Stimulated activated CD8-positive, alpha-beta memory T cell treated with anti-CD3 and anti-CD28 coated beads, Interleukin-15, amount 100 ng/mL, for 24 hours (primary cell): ENCODE measurements at places on chromosomes 1 and 21.

GRCh38 chr1:159880430-159880829 is 18.0 kb upstream of the VSIG8 start:
- no peak for DNase-seq

GRCh38 chr1:70504176-70504820 is 93.2 kb downstream of the CTH start:
- no peak for DNase-seq

DNA sequence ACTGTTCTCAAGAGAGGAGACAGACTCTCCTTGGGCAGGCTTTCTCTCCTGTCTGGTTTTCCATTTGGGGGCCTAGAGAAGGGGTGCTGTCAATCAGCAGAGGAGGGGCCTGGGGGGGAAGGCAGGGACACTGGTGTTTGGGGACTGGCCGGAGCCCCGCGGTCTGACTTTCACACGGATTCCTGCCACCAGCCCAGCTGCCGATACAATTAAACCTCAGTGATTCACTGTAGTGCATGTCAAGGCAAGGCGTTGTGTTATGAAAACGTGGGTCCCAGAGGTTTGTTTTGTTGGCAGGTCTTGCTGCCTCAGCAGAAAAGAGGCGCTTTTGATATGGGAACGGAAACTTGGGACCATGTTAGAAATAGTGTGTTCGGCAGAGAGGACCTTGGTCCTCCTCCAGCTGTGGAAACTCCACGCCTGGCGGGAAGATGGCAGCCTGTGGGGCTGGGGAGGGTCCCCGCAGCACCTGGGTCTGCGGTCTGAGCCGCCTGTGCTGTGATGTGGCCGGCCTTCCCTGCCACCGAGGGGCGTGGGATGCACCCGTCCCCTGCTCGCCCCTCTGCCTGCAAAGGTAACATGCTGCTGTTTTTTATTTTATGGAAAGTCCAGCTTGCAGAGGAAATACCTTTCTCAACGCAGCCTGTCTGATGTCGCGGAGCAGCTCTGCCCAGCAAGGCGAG is 47.6 kb downstream of the SPSB1 start:
- no peak for DNase-seq

- DNase-seq = no peak
Measured at GRCh38 chr1:218415726-218416125, 70.6 kb downstream of the TGFB2 start.

DNA sequence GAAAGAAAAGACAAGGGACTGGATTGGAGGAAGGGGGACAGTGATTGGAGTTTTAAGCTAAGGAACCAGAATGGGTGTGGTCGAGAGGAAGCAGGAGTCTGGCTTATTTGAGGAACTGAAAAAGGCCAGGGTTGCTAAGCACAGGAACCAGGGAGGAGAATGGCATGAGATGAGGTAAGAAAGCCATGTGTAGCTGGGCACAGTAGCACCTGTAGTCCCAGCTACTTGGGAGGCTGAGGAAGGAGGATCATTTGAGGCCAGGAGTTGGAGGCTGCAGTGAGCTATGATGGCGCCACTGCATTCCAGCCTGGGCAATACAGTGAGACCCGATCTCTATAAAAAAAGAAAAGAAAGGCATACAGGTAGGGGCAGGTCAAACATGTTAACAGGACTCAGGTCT is 8.1 kb upstream of the KHDRBS1 start:
- no peak for DNase-seq

- no peak for DNase-seq
Measured at GRCh38 chr1:202967684-202968281, 726 bp upstream of the CYB5R1 start.

- no peak for DNase-seq
Measured at GRCh38 chr1:18907021-18907916, 4.9 kb upstream of the ALDH4A1 start.

GRCh38 chr1:203437696-203438315 is 37.8 kb upstream of the PRELP start:
- DNase-seq = no peak

- no peak for DNase-seq
Measured at GRCh38 chr1:166999075-166999474, 10.0 kb downstream of the MAEL start.

DNA sequence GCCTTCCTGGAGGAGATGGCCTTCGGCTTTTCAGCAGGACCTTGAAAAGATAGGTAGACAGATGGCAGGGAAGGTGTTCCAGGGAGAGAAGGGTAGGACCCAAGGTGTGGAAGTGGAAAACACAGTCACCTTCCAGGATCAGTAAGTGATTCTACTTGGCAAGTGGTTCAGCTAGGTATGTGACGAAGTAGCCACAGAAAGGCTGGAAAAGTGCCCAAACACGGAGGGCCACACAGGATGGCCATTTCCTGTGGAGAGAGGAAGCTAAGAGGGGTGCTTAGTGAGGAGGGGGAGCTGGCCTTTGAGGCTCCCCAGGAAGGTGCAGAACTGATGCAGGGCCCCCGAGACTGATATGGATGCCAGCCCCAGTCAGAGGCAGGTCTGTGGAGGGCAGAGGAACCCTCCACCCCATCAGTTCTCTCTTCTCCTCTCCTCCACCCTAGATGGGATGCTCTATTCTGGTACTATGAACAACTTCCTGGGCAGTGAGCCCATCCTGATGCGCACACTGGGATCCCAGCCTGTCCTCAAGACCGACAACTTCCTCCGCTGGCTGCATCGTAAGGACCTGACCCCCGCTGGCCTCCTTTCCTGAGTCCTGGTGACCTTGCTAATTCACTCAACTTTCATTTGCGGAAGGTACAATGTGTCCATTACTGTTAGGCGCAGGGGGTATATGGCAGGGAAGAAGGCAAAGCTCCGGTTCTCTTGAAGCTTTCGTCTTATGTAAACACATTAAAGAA is 6.8 kb downstream of the SEMA4A start:
- no peak for DNase-seq

- no peak for DNase-seq
Measured at GRCh38 chr1:11134251-11134897, 34.7 kb upstream of the EXOSC10 start.

DNA sequence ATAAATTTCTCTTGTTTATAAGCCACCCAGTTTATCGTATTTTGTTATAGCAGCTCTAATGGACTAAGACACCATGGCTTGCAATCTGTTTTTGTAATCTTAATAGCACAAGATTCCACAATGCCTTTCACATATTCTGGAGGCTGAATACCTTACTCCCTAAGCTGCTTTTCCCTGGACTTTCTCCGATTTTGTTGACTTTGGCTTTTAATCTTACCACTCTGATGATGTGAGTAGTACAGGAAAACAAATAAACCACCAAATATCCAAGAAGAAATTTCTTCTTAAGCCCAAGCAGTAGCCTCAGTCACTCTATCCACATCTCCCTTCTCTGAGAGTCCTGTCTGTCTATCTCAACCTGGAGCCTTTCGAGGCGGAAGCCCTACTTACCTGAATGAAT is 838.6 kb downstream of the LTN1 start:
- DNase-seq = no peak

GRCh38 chr1:175394739-175395138 is 202.2 kb upstream of the KIAA0040 start:
- no peak for DNase-seq

- DNase-seq = no peak
Measured at GRCh38 chr1:26177182-26177684, at the start of gene CNKSR1. Gene CNKSR1, plus strand, starts transcription at chr1:26177491. Its CDS starts 57 bp downstream, at chr1:26177548.

- DNase-seq = no peak
Measured at GRCh38 chr1:80448081-80448480, 1352.7 kb upstream of the ADGRL2 start.

- DNase-seq = no peak
Measured at GRCh38 chr1:104592926-104593325, 843.2 kb downstream of the AMY1C start.

GRCh38 chr1:196070940-196071339 is 537.3 kb downstream of the KCNT2 start:
- DNase-seq = no peak

DNA sequence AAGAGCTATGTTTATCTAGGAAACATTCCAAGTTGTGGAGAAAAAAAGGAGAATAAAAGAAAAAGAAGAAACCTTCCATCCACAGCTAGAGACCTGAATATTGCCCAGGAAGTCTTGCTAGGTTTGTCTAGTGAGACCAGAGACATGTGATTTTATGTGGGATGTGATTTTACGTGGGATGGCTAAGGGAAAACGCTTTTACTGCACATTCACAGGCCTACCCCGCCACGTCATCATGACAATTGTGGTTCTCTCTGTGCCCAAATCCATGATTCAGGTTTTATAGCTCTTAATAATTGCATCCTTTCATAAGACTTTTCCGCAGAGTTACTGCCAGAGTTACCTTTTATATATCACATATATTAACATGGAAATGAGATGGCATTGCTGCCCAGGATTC is 86.4 kb upstream of the SSX2IP start:
- DNase-seq = no peak

DNA sequence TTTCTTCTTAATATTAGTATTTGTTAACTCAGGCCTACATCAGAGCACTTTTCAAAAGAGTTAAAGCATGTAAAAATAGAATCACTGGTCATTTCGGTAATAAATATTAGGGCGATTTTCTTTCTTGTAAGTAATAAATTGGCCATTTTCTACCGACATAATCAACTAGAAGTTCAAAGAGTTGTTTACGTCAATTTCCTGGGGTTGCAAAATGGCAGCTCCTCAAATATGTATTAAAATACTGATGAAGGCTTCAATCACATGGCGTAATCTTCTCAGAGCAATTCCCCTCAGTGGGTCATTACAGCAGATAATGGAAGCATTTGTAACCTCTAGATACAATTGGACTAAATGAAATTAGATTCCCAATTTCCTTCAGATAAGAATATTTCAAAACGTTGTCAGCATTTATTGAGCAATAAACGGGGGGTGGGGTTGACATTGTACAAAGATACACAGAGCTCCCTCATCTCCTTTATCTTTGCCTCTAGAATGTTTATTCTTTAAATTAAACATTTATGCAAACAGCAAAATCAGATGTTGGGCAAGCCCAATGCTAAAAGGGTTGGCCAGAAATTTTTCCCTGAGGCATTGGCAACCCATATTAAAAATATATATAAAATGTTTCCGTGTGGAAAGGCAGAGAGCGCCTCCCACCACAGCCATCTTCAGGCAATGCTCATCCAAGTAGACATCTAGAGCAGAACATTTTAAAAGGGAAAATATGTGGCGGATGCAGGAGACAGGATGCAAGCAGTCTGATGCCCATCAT is 240.6 kb downstream of the NCAM2 start:
- no peak for DNase-seq

GRCh38 chr1:57336793-57337192 is 87.1 kb downstream of the DAB1 start:
- no peak for DNase-seq

DNA sequence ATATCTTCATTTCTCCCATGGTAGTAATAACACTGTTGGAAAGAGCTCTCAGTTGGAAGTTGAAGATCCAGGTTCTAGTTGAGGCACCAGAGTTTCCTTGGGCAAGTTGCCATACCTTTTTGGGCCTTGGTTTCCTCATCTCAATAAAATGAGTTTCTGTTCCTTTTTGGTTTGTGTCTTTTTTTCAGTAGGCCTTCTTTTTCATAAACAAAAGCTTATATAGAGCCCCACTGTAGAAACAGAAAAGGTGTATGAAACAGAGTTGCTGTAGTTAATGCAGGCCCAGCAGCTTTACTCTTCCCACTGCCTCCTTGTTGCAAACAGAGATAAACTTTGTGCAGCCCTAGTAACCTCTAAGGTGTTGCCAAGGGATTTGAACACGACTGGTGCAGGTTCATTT is 41.7 kb downstream of the WNT4 start:
- no peak for DNase-seq

DNA sequence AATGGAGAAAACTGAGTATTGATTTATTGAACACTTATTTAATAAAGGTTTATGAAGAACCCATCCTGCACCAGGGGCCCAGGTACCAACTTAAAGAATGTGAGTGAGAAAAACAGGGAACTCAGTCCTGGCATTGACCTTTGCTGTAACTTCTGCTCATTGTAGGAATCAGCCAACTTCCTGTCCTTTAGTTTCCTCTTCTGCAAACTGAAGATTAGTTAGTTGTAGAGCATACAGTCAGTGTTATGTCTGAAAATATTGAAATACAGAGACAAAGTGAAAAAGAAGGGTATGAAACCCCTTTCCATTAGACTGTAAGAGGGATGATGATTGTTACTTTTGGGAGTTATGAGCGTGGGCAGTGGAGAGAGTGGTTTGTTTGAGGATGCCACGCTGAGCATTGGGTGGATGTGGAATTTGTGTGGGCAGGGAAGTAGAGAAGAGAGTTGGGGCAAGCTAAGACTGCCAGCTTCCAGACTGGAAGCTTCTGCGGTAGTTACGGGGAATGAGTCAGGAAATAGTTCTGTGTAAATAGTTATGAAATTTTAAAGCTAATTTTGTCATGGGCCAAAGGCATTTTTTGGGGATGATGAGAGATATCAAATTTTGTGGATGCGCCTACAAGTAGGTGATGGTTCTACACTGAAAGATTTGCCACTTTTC is 89.2 kb downstream of the GPR88 start:
- no peak for DNase-seq

GRCh38 chr21:35896060-35896459 is 164.3 kb downstream of the SETD4 start:
- DNase-seq = no peak

DNA sequence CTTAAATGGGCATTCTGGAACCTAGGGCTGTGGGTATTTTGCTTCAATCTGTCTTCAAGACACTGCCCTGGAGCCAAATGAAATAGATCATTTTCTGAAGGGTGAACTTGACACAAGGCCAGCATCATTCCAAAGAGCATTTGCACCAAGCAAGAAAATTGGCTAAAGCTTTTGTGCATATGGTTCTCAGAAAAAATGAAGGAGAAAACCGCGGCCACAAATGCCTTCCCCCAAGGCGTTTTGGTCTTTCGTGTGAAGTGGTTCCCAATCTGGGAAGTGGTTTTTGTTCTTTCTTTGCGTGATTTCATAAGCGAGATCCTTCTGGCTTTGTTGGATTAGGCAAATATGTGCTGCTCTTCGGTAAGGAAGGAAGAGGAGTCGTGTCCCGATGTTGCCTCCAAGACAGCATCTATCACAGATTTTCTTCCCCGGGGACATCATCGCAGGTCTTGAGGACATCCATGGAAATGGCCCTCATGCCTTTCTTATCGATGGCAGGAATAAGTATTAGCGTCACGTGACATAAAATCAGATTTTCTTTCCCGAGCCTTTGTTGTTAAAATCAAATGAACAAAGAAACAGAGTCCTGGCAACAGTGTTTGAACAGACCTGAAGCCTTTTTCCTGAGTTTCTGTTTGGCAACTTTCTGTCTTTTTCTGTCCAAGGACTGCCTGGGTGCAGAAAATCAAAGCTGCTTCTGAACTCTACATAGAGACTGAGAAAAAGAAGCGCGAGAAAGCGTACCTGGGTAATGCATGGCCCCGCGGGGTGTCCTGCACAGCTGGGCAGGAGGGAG is 31.0 kb downstream of the ATP5PO start:
- DNase-seq = no peak

DNA sequence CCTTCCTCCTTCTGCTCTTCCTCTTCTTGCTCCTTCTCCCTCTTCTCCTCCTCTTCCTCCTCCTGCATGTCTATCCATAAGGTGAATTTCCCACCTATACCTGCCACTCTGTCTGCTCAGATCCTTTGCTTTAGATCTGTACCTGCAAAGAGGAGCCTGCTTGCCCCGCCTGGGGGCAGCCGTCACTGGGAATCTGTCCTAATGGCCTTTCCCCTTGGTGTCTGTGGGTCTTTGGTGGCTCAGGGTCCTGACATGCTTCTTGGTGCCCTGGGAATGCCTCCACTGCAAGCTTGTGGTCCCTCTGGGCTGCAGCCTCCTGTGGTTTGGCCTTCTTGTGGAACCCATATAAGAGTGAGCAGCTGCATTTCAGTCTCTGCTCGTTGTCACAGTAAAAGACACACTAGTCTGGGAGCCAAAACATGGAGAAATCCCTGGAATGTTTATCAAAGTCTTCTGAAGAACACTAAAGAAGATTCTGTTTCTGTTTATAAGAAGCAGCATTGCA is 79.5 kb upstream of the CSF3R start:
- DNase-seq = no peak

GRCh38 chr21:17673261-17674020 is 60.7 kb upstream of the BTG3 start:
- DNase-seq = no peak
